ENCODE measurements at places on chromosomes 7 and 10. TPM values are rescaled to one million over a fixed set of nuclear protein-coding genes. Genes with fewer than 3 reads are reported as not detected.

CCDC136 gene
- 2.3 TPM for total RNA-seq

ACSL5 gene
- 26.7 TPM for total RNA-seq

STX1A gene
- total RNA-seq, result 17.9 TPM

MYPN gene
- under 0.01 TPM for total RNA-seq

ENTPD1 gene
- 40.5 TPM for total RNA-seq

CXCL12 gene
- total RNA-seq, result 6.5 TPM

HTRA1 gene
- 39.1 TPM for total RNA-seq

MAGI2 gene
- total RNA-seq, result 4.5 TPM

IGF2BP3 gene
- total RNA-seq, result 128 TPM
